ENCODE measurements at places on chromosomes 6 and 20.

DNA sequence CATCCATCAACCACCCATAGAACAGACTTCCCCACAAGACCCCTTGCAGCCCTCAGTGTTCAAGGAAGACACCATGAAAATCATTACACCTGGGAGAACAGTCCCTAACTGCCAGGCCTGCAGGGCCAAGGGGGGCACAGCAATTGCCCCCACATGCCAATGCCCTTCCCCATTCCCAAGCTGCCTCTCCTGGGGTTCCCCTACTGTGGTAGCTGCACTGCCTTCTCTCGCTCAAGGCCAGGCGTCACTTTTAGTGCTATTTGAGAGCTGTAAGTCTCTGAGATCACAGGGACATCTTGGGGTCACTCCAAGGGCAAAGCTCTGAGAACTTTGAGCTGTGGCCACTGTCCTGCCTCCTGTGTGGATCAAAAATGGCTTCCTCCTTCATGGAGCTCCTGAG lies 6.0 kb upstream of the ACSS1 start:
- DNase-seq: no peak

DNA sequence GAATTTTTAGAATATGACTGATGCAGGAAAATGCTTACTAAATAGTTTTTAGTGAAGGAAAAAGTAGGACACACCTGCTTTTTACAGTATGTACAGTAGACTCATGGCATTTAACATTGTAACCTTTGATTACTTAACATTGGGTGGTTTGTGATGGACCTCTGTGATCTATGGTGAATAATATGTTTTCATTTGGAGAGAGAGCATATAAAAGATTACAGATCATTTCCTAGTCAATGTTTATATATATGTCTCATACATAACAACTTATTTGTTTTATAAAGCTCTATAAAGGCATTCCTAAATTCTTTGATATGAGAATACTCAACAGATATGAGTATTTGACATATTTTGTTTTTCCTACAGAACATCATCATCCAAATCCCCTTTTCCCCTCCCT lies 129.3 kb upstream of the PDE7B start:
- DNase-seq: no peak

- no peak for DNase-seq
Observed at GRCh38 chr6:135904666-135905065, 53.2 kb downstream of the PDE7B start.

- peak; percentile 62 for DNase-seq
Observed at GRCh38 chr20:9616833-9617461, 102.6 kb downstream of the LAMP5 start.

DNA sequence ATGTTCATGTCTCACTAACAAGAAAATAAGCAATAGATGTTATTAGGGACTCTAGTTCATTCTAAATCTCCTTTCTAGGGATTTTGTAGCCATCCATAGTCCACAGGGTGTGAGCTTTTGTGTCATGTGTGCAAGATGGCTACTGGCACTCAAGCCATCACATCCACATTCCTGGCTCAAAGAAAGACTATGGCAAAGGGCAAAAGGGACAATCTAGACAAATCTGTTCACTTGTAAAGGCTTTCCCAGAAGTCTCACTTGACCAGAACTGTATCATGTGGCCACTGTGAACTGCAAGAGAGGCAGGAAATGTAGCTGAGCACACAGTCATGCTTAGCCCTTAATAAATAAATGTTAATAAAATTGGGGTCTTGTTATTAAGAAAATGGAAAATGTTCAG lies 212.6 kb upstream of the EXOC2 start:
- DNase-seq: no peak

GRCh38 chr6:15875797-15876196 lies 213.0 kb upstream of the DTNBP1 start:
- no peak for DNase-seq

GRCh38 chr6:79712616-79713135 lies 81.5 kb downstream of the SH3BGRL2 start:
- no peak for DNase-seq

- no peak for DNase-seq
Observed at GRCh38 chr6:24251339-24251738, 106.5 kb downstream of the DCDC2 start.

GRCh38 chr6:11221623-11222384 lies 10.7 kb downstream of the NEDD9 start:
- DNase-seq: no peak

GRCh38 chr20:24095303-24095702 lies 106.7 kb upstream of the GGTLC1 start:
- no peak for DNase-seq

GRCh38 chr6:37583261-37583660 lies 83.6 kb upstream of the CCDC167 start:
- no peak for DNase-seq

DNA sequence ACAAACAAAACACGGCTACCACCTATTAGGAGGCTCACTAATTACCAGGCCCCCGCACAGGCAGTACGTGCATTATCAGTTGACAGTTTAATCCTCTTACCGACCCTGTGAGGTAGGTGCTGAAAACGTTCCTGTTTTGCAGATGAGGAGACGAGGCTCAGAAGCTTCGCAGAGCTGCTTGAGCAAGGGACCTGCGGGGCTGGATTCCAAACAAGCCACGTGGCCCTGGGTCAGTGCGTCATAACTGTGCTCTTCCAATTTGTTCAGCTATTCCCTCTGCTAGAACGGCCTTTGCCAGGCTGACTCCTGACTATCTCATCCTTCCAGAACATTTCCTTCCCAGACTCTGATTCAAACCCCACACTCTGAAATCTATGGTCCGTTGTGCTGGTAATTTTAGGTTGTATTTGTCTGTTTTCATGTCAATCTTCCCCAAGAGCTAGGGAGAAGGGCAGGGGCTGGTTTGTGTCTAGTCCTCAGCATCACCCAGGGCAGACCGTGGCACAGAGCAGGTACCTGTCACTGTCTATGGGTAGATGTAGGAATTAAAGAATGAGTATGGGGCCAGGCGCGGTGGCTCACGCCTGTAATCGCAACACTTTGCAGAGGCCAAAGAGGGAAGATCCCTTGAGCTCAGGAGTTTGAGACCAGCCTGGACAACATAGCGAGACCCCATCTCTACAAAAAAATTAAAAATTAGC lies 28.8 kb upstream of the TLDC2 start:
- no peak for DNase-seq

GRCh38 chr6:148455674-148456558 lies 113.3 kb downstream of the SASH1 start:
- no peak for DNase-seq

GRCh38 chr6:139905404-139906052 lies 531.1 kb upstream of the CITED2 start:
- no peak for DNase-seq

DNA sequence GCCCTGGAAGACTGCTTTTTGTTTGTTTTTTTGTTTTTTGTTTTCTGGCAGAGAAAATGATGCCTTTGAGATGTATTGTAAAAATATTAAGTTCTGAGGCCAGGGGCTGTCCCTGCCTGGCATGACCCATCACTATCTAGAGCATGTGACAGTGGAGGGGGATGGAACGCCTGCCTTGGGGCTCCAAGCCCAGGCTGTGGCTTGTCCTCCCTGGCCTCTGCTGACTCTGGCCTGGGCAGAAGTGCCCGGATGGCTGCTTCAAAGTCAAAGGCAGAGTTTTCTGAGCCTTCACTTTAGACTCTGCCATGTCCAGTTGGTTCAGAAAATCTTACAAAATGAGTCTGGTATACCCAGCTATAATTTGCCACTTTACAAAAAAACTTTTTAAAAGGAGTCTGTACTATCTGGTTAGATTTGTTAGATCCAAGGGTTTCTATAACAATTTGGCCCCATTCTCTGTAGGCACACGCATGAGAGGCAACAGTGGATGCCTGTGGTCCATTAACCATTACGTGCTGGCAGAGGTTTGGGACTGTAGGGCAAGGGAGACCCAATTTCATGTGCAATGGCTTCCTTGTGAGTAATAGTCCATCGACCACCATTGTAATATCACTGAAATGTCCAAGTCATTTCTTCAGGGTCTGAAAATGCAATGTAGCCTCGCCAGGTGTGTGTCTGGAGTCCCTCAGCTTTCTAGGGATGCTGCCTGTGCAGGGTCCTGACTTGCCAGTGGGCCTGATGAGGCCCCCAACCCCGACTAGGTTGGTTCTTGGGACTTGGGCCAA lies 8.3 kb downstream of the PPP1R3G start:
- DNase-seq: no peak

- no peak for DNase-seq
Observed at GRCh38 chr20:3691897-3692296, 10.1 kb upstream of the ADAM33 start.

GRCh38 chr6:79604583-79605037 lies 26.5 kb upstream of the SH3BGRL2 start:
- DNase-seq: no peak

DNA sequence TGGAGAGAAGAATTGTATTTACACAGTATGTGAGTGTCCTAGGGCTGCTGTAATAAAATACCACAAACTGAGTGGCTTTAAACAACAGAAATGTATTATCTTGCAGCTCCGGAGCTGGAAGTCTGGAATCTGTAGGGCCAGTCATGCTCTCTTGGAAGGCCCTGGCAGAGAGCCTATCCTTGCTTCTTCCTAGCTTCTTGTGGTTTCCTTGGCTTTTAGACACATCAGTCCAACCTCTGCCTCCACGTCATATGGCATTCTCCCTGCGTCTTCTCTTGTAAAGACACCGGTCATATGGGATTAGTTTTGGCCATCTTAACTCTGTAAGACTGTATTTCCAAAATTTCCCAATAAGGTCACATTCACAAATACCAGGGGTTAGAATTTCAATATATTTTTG lies 10.8 kb downstream of the FNDC1 start:
- DNase-seq: no peak

GRCh38 chr6:10201606-10202510 lies 213.0 kb downstream of the TFAP2A start:
- DNase-seq: no peak

GRCh38 chr6:14596410-14596809 lies 478.8 kb downstream of the CD83 start:
- no peak for DNase-seq

DNA sequence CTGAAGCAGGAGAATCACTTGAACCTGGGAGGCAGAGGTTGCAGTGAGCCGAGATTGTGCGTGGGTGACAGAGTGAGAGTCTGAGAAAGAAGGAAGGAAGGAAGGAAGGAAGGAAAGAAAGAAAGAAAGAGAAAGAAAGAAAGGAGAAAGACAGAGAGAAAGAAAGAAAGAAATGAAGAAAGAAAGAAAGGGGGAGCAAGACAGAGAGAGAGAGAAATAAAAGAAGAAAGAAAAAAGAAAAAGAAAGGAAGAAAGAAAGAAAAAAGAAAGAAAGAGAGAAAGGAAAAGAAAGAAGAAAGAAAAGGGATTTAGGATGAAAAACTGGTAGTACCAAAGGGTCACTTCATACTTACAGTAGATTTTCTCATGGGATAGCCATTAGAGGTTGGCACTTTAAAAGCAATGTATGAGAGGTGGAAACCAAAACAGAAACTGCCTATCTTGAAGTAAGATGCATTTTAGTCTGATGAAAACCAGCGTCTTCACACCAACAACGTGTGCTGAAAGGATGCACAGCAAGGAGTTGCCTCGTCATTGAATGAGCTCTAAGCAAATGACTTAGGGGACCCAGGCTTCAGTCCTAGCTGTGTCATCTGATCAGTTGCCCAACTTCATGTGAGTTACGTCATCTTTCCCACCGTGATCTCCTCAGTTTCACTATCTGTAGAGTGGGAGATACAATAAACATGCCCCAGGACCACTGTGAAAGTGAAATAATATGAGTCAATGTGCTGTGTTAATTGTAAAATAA lies 133.9 kb upstream of the NEDD9 start:
- DNase-seq: no peak

DNA sequence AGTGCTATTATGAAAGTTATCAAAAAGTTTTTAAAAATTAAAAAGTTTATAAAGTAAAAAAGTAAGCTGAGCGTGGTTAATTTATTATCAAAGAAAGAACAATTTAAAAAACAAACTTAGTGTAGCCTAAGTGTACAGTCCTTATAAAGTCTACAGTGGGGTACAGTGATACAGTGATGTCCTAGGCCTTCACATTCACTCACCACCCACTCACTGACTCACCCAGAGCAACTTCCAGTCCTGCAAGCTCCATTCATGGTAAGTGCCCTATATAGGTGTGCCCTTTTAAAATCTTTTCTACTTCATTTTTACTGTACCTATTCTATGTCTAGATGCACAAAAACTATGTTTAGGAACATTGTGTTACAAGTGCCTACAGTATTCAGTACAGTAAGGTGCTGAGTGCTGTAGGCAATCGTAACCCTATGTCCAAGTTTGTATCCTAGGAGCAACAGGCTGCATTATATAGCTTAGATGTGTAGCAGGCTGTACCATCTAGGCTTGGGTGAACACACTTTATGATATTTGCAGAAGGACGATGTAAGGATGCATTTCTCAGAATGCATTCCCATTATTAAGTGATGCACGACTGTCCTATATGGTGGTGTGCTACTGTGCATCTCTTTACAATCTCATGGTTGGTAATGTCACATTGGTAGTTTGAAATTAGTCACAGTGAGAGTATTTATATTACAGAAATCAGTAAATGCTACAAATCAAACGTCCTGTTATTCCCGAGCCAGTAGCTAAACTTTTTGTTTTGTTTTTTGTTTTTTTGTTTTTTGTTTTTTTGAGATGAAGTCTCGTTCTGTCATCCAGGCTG lies 158.3 kb downstream of the GMPR start:
- no peak for DNase-seq

DNA sequence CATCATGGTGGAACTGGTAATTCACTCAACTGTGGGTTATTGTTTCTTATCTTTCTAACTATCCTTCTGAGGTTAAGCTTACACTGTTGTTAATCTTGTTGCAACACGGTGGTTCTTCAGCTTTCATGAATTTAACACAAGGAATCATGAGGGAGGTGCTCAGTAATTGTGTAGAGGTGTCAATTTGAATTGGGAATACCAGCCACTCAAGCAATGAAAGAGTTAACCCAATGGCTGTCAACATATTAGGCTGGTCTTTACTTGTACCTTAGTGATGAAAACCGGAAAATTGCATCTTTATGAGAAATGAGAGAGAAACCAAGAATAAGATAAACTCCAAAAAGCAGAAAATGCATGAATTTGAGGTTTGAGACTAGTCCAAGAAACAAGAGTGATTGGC lies 95.7 kb downstream of the HS3ST5 start:
- DNase-seq: no peak

GRCh38 chr20:9668381-9668780 lies 154.0 kb downstream of the LAMP5 start:
- DNase-seq: no peak

- DNase-seq: no peak
Observed at GRCh38 chr6:106156863-106157262, 70.7 kb downstream of the PRDM1 start.
